ENCODE measurements at places on chromosomes 2 and 18. TPM values are rescaled to one million over a fixed set of nuclear protein-coding genes. Genes with fewer than 3 reads are reported as not detected.

Gene CYBRD1
- total RNA-seq: 8.5 TPM

Gene RPRM
- not detected for total RNA-seq

Gene RBKS
- 0.66 TPM for total RNA-seq

Gene DPP10
- total RNA-seq: not detected

Gene EFR3B
- 0.76 TPM for total RNA-seq

Gene DSG1
- not detected for total RNA-seq

Gene CNTNAP5
- total RNA-seq: not detected

Gene REG3A
- not detected for total RNA-seq

Gene SERPINB4
- not detected for total RNA-seq

DNA sequence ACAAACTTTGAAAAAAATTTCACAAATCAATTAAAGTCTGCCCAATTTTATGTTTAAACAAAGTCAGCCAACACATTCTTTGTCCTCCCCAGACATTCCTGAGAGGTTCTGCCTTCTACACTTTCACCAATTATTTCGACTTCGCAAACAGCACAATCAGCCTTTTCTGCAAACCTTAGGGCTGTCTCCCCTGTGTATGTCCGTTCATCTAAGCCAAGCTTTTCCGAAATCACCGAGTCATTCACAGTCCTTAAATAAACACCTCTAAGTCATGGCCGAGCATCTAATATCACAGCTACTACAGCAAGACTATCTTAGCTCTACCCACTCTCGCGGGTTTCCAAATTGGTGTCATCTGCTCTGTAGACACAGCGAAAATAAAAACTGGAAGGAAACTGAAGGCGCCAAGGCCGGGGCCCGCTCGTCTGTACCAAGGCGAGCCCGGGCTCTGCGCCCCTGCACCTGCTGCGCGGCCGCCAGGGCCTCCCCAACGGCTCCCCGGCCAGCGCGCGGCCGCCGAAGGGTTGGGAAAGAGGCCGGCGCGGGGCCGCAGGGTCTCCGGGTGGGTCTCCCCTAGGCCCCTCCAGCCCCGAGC, 730 bp downstream of the ODC1 start:
- H3K4me1 ChIP-seq: peaks cover 21% of the 10 kb centered on the region
- DNase-seq: peak; percentile 53
- H3K36me3 ChIP-seq: peaks cover 31% of the 10 kb centered on the region
- H3K27me3 ChIP-seq: no peaks in the 10 kb centered on the region
- H3K4me3 ChIP-seq: peak overlapping the region; percentile 62

- no peak overlapping the region for H3K27ac ChIP-seq
- no peaks in the 10 kb centered on the region for H3K27me3 ChIP-seq
- H3K4me1 ChIP-seq: peaks cover 8% of the 10 kb centered on the region
- no peak for DNase-seq
- no peaks in the 10 kb centered on the region for H3K36me3 ChIP-seq
Measured at GRCh38 chr2:122083256-122084048, 328.0 kb downstream of the TSN start.

GRCh38 chr2:64692401-64692800, 38.7 kb upstream of the SERTAD2 start:
- H3K4me1 ChIP-seq: no peaks in the 10 kb centered on the region
- no peak overlapping the region for H3K27ac ChIP-seq
- H3K36me3 ChIP-seq: no peaks in the 10 kb centered on the region
- H3K4me3 ChIP-seq: no peak overlapping the region

GRCh38 chr2:239608260-239608659, 207.4 kb upstream of the HDAC4 start:
- H3K4me3 ChIP-seq: no peak overlapping the region
- no peaks in the 10 kb centered on the region for H3K36me3 ChIP-seq
- no peak overlapping the region for H3K27ac ChIP-seq
- no peak for DNase-seq

DNA sequence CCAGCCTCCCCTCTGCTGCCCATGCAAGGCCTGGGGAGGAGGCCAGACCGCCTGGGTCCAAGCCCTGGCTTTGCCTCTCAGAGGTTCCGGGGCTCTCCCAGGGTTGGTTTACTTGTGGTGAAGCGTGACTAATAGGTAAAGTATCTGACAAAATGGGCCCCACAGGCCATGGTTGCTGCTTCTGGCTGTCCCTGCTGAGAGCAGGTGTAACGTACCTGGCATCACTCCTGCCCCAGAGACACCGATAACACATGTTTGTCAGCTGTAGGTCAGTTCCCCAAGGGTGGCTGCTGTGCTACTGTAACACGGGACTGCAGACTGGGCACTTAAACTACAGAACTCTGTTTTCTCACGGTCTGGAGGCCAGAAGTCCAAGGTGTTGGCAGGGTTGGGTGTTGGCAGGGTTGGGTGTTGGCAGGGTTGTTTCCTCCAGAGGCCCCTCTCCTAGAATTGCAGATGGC, 34.1 kb downstream of the ODC1 start:
- no peaks in the 10 kb centered on the region for H3K27me3 ChIP-seq
- no peak overlapping the region for H3K27ac ChIP-seq
- H3K36me3 ChIP-seq: no peaks in the 10 kb centered on the region
- peaks cover 3% of the 10 kb centered on the region for H3K4me1 ChIP-seq
- no peak for DNase-seq
- no peak overlapping the region for H3K4me3 ChIP-seq

DNA sequence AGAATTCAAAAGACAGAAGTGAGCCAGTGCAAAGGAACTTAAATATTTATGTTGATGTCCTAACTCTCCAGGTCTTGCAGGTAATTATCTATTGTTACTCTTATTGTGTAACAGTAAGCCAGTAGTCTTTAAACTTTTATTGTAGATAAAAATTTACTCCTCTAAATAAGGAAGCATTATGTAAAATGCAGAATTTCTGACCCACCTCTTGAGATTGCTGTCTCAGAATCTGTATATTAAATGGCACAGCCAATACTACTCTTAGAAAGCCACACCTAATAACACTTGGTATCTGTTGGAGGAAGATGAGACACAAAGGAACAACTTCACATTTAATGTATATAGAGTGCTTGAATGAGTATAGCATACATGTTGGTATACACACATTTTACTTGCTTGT, 613.5 kb upstream of the ZNF804A start:
- no peak overlapping the region for H3K27ac ChIP-seq
- no peaks in the 10 kb centered on the region for H3K27me3 ChIP-seq
- no peak overlapping the region for H3K4me3 ChIP-seq
- H3K36me3 ChIP-seq: no peaks in the 10 kb centered on the region
- no peak for DNase-seq

GRCh38 chr2:192228685-192229084, 34.0 kb upstream of the TMEFF2 start:
- H3K27me3 ChIP-seq: no peaks in the 10 kb centered on the region
- no peak for DNase-seq
- H3K27ac ChIP-seq: no peak overlapping the region
- no peak overlapping the region for H3K4me3 ChIP-seq
- no peaks in the 10 kb centered on the region for H3K36me3 ChIP-seq

DNA sequence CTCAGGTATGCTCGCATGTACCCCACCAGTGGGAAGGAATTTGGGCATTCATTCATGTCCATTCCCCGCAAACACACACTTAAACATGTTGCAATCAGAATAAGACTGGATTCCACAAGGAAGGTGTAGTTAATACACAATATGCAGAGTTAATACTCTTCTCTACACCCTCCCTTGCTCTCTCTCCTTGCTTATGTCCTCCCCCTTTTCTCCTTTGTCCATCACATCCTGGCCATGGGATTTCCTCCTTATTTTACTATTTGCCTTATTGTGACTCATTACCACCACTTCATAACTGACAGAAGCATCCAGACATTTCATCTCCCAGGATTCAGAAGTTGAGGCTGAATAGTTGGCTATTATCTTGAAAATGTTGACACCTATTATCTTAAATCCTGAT, 473.8 kb upstream of the SPHKAP start:
- H3K4me1 ChIP-seq: peaks cover 19% of the 10 kb centered on the region
- no peak overlapping the region for H3K27ac ChIP-seq
- no peak overlapping the region for H3K4me3 ChIP-seq
- no peaks in the 10 kb centered on the region for H3K27me3 ChIP-seq
- DNase-seq: no peak

DNA sequence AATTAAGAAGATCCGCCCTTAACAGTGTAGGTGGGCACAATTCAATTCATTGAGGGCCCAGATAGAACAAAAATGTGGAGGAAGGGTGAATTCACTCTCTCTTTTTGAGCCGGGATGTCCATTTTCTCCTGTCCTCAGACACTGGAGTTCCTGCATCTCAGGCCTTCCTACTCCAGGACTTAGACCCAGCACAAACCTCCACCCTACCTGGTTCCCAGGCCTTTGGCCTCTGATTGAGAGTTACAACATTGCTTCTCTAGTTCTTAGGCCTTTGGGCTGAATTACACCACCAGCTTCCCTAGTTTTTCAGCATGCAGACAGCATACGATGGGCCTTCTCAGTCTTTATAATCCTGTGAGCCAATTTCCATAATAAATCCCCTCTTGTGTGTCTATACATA, 87.8 kb upstream of the TMEM17 start:
- no peaks in the 10 kb centered on the region for H3K4me1 ChIP-seq
- no peak overlapping the region for H3K4me3 ChIP-seq
- DNase-seq: no peak
- H3K36me3 ChIP-seq: no peaks in the 10 kb centered on the region
- no peak overlapping the region for H3K27ac ChIP-seq

DNA sequence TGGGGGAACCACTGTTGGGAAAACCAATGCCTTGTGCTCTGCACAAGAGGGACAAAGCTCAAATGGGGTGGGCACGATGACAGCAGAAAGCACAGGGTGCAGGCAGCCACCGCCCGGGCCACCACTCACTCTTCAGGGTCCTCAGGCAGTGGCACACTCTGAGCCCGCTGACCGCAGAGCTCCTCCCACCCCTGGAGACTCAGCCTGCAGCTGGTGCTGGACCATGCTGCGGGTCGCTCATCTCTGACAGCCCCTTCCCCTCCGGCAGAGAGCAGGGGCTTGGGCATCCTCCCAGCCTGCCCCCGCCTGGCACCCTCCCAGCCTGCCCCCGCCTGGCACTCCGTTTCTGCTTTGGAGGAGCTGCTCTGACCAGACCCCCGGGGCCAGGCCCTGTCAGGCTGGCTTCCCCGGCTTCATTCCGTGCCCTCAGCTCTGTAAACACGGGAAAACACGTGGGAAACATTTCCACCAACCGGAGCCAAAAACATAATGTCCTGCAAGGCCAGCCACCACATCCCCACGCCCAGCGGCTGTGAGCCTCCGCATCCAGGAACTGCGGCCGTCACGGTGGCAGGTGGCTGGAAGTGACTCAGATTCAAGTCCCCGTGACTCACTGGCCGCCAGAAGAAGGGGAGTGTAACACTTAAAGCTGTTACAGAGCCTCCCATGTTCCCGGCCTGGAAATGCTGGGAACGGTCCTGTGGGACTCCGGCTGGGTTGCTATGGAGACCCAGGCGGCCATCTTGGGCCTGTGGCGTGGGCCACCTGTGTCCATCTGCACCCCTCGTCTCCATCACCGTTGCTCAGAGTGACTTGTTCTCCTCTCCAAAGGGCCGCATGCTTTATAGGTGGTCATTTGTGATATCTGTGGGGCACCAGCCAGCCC, 6.8 kb upstream of the SNED1 start:
- no peaks in the 10 kb centered on the region for H3K36me3 ChIP-seq
- H3K4me1 ChIP-seq: peaks cover 14% of the 10 kb centered on the region
- peak; percentile 51 for DNase-seq
- H3K4me3 ChIP-seq: no peak overlapping the region
- H3K27me3 ChIP-seq: no peaks in the 10 kb centered on the region

DNA sequence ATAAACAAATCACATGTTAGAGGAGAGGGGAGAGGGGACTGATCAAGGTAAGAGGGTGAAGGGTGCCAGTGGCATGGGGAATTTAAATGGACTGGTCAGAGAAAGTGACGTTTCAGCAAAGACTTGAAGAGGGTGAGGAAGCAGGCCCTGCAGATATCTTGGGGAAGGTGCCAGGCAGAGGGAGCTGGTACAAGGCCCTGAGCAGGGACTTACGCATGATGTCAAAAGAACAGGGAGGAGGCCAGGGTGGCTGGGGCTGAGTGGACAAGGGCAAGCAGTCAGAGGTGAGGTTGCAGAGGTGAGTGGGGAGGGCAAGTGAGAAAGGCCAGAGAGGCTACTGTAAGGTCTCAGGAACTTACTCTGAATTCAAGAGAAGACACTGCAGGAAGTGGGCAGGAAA, 53.3 kb upstream of the RMP24 start:
- peaks cover 61% of the 10 kb centered on the region for H3K27me3 ChIP-seq
- DNase-seq: no peak
- no peak overlapping the region for H3K27ac ChIP-seq
- no peak overlapping the region for H3K4me3 ChIP-seq
- no peaks in the 10 kb centered on the region for H3K4me1 ChIP-seq

- peaks cover 3% of the 10 kb centered on the region for H3K4me1 ChIP-seq
- H3K36me3 ChIP-seq: no peaks in the 10 kb centered on the region
- H3K27ac ChIP-seq: no peak overlapping the region
- H3K4me3 ChIP-seq: no peak overlapping the region
- DNase-seq: no peak
Measured at GRCh38 chr2:233125455-233126065, 65.4 kb downstream of the INPP5D start.

DNA sequence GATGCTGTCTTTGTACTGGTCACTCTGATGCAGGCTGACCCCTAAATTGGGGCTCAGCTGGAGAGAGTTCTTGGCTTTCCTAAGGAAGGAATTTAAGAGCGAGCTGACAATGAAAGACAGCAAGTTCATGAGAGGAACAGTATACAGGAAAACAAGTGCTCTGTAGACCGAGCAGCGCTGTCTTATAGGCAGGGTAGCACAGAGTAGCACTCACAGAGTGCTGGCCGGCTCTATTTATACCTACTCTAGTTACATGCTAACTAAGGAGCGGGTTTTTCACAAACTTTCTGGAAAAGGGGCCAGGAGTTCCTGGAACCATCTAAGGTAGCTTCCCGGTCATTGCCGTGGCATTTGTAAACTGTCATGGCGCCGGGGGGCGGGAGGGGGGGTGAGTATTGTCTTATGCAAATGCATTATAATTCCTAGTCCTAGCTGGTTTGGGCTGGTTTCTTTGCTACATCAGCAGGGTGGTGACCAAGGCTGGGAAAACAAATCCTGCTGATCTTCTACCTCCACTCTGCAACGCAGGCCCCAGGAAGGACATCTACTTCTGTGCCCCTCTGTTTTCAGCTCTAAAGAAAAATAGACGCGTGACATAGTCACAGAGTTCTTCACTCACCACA, 31.6 kb upstream of the MAP3K20 start:
- H3K4me3 ChIP-seq: no peak overlapping the region
- no peaks in the 10 kb centered on the region for H3K36me3 ChIP-seq
- no peaks in the 10 kb centered on the region for H3K27me3 ChIP-seq
- no peak for DNase-seq

- H3K36me3 ChIP-seq: no peaks in the 10 kb centered on the region
- no peak for DNase-seq
- H3K4me1 ChIP-seq: no peaks in the 10 kb centered on the region
- no peak overlapping the region for H3K27ac ChIP-seq
- no peaks in the 10 kb centered on the region for H3K27me3 ChIP-seq
Measured at GRCh38 chr2:148914463-148914862, 39.4 kb downstream of the KIF5C start.

DNA sequence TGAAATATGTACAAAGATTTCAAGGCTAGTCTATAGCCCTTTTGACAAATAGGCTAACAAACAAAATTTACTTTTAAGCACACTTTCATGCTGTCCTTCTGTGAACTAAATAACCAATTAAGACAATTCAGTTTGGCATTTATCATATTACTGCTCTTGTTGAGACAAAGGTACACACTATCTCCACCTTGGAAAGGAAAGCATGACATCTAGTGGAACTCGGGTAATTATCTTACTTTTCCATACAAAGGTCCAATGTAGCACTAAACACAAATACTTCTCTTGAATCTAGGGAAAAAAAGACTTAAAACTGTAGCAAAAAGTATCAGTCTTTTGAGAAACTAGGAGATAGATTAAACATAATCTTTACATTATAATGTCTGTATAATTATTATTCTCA, 125.0 kb upstream of the CD226 start:
- H3K4me1 ChIP-seq: no peaks in the 10 kb centered on the region
- H3K27ac ChIP-seq: no peak overlapping the region
- no peaks in the 10 kb centered on the region for H3K27me3 ChIP-seq
- DNase-seq: peak; percentile 19
- no peak overlapping the region for H3K4me3 ChIP-seq
- no peaks in the 10 kb centered on the region for H3K36me3 ChIP-seq
